ENCODE measurements at places on chromosomes 11 and 22.
A peak's percentile ranks its signal among the peaks of the same experiment; 100 is the strongest.

GRCh38 chr11:76659672-76660532 is 10.6 kb downstream of the LRRC32 start:
- DNase-seq = no peak

DNA sequence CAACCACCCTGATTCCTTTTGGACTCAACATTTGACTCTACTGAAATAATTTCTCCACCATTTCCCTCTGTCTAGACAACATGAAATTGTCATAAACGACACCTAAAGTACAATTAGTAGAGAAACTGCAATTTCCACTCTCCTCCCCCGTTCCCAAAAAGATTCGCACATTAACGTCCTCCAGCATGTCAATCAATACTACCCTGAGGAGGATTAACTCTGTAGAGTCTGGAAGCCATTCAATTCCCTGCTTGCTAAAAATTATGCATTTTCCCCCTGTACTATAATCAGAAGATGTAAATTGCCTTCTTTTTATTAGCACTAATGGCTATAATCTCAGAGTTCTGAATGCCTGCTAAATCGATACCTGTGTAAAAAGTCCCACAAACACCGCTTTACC is 70.5 kb downstream of the AMBRA1 start:
- no peak for DNase-seq

GRCh38 chr11:16448123-16448717 is 91.9 kb upstream of the SOX6 start:
- no peak for DNase-seq

DNA sequence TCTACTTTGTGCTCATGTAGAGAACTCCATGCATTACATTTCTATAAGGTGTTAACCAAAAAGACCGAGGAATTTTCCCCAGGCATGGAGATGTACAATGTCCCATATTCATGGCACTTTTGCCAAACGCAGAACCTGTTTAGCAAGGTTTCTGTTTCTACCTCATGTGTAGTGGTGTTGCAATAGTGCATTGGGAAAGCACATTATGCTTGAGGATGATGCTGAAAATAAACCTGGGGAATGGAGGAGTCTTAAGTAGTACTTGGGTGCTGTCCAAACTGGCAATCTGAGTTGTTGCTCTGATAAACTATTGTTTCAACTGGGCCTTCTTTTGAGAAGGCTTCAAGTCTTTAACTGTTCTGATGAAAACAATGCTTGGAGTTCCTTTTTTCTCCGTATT is 11.5 kb upstream of the MUC15 start:
- DNase-seq = peak; percentile 12

- no peak for DNase-seq
Measured at GRCh38 chr11:58254936-58255335, 13.1 kb downstream of the OR10W1 start.

DNA sequence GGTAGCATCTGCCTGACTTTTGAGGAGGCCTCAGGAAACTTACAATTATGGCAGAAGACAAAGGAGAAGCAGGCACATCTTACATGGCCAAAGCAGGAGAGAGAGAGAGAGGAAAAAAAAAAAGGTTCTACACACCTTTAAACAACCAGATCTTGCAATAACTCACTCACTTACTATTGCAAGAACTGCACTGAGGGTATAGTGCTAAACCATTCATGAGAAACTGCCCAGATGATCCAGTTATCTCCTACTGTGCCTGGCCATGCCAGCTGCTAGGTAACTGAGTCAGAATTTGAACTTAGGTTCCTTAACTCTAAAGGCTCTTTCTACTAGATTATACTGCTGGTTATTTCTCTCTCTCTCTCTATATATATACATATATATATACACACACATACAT is 7.3 kb downstream of the HORMAD2 start:
- no peak for DNase-seq

DNA sequence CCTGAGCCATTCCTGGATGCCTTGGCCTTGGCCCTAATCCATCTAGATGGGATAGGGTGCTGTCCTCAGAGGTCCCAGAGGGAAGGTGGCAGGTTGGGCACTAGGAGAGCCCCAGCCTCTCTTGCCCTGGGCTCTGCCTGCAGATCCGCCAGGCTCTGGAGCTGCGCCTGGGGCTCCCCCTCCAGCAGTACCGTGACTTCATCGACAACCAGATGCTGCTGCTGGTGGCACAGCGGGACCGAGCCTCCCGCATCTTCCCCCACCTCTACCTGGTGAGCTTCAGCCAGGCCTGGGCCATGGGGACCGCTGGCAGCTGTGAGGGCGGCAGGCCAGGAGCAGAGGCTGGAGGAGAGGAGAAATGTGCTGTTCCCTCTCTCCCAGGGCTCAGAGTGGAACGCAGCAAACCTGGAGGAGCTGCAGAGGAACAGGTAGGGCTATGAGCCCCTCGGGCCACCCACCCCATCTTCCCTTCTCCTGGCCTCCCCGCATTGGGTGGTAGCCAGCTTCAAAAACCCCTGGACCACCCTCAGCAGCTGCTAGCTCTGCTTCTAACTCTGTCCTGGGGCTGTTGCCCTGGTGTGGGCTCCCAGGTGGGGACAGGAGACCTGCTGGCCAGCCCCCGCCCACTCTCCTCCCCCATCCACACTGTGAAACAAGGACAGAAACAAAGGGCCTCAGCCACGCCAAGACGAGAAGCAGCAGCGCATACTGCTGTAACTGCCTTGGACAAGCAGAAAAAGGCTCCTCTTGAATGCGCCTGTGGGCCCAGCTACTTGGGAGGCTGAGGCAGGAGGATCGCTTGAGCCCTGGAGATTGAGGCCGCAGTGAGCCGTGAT is 4.9 kb downstream of the SSH3 start:
- DNase-seq = no peak

- peak; percentile 72 for DNase-seq
Measured at GRCh38 chr11:14687943-14688627, 44.5 kb downstream of the PDE3B start.

DNA sequence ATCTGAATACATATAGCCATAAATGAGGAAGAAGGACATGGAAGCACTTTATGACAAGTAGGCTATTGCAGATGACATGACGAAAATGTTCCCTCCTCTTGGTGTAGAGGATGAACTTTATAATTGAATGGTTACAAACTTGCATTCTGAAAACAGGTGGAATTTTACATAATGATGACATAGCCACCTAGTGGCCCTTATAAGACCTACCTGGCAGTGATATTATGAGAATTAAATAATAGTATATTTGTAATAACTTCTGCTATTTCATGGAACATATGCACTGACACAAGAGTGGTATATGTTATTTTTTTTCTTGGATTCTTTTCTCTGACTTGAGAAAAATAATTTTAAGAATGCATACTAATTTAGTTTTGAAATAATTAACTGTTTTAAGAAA is 22.9 kb downstream of the TRIM22 start:
- no peak for DNase-seq

Measured in NCI-H345 (cell line).